Tibial nerve (tissue), 4 donors: ENCODE measurements at places on chromosomes 16 and 17. TPM values are rescaled to one million over a fixed set of nuclear protein-coding genes. Genes with fewer than 3 reads are reported as not detected.

KRT35 gene
- total RNA-seq: not detected

GLP2R gene
- total RNA-seq: 0.21 TPM

SDR42E2 gene
- total RNA-seq: not detected

SLFN13 gene
- 4.7 TPM for total RNA-seq

MVP gene
- total RNA-seq: 158 TPM
